ENCODE measurements at places on chromosomes 11 and 22.

DNA sequence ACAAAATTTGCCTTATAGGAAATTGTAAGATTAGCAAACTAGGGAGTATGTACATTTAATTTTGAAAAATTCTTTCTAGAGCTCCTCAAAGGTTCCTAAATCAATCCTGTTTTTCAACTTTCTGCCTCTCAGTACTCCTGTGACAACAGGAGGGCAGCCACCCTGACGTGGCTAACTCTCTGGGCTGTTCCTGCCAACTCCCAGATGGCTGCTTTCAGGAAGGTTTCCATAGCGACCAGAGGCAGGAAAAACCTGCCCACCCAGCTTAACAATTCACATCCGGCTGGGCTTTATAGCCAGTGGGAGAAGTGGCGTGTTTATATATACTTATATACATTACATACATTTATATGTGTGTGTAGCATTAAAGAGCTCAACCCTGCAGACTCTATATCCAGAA is 26.5 kb downstream of the SGSM3 start:
- ATAC-seq = no peak

- peak; percentile 49 for ATAC-seq
These were observed 58.9 kb downstream of the LINC01488 start for GRCh38 chr11:69540118-69541000.

GRCh38 chr22:36611241-36611976 is 82.4 kb upstream of the EIF3D start:
- no peak for ATAC-seq

GRCh38 chr22:39227542-39228272 is 17.1 kb downstream of the PDGFB start:
- no peak for ATAC-seq

DNA sequence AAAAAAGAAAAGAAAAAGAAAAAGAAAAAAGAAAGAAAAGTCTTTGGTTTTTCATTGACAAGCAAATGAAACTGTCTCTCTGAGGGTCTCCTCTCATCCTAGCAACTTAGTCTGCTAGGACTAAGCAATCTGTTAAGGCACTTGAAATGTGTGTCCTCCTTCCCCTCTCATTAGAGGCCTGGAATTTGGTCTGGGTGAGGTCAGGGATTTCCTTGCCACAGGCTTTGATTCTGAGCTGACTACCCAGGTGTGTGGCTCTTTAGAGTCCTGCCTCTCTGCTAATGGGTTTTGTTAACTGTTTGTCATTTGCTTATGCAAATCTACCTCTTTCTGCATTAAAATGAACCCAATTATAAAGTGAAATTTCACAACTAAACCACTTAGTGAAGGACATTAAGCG is 18.3 kb upstream of the PKNOX2 start:
- no peak for ATAC-seq

DNA sequence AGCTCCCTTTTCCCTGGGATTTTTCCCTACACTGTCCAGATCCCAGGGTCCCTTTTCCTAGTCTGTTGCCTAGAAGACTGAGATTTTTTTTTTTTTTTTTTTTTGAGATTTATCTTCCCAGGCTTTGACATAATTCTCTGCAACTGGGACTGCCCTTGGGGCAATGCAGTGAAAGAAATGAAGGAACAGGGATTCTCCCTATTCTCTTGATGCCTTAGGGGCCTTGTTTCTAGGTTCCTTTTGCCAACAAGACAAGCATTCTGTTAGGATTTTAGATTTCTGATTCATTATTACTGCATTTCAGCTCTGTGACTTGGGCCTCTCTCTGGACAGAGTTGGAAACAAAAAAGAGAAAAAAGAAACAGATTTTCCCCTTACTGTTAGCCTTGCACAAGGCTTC is 47.3 kb downstream of the QSER1 start:
- ATAC-seq = no peak

GRCh38 chr11:88575916-88576315 is 238.4 kb upstream of the CTSC start:
- ATAC-seq = no peak

- no peak for ATAC-seq
These were observed 905.5 kb upstream of the RAG2 start for GRCh38 chr11:37503411-37504059.
